ENCODE measurements at places on chromosomes 13 and 19. TPM values are rescaled to one million over a fixed set of nuclear protein-coding genes. Genes with fewer than 3 reads are reported as not detected.

Gene ANGPTL8
- 0.55 TPM for polyA plus RNA-seq

Gene SMIM24
- 625 TPM for polyA plus RNA-seq

Gene SSC5D
- polyA plus RNA-seq: 4.0 TPM

Gene KLF5
- 179 TPM for polyA plus RNA-seq

Gene PEAK3
- polyA plus RNA-seq: 0.15 TPM

Gene ZNF557
- 6.0 TPM for polyA plus RNA-seq

Gene RASIP1
- polyA plus RNA-seq: 6.9 TPM

Gene SOX1
- polyA plus RNA-seq: 0.06 TPM

Gene WDR88
- 0.54 TPM for polyA plus RNA-seq

Data from large intestine (tissue), 12 donors.